ENCODE measurements at places on chromosomes 6 and 20. TPM values are rescaled to one million over a fixed set of nuclear protein-coding genes. Genes with fewer than 3 reads are reported as not detected.

Gene GATA5
- total RNA-seq, result 0.19 TPM

Gene MYL9
- 518 TPM for total RNA-seq

Gene TGM3
- not detected for total RNA-seq

Gene TSPYL4
- total RNA-seq, result 8.5 TPM

Gene SERAC1
- total RNA-seq, result 4.9 TPM

Gene SEL1L2
- total RNA-seq, result not detected

Gene SMIM13
- 9.5 TPM for total RNA-seq

Gene TAGAP
- 5.7 TPM for total RNA-seq

Gene BPIFA1
- not detected for total RNA-seq

Gene SRSF12
- 1.5 TPM for total RNA-seq

Gene OR2J1
- total RNA-seq, result not detected

Gene TP53INP2
- 16.8 TPM for total RNA-seq

Gene DLGAP4
- 83.1 TPM for total RNA-seq

Gene HIVEP1
- total RNA-seq, result 27.3 TPM

Gene SIM1
- not detected for total RNA-seq

All from mesenteric fat pad (tissue), 1 donor.